ENCODE measurements at places on chromosomes 6 and 20.

DNA sequence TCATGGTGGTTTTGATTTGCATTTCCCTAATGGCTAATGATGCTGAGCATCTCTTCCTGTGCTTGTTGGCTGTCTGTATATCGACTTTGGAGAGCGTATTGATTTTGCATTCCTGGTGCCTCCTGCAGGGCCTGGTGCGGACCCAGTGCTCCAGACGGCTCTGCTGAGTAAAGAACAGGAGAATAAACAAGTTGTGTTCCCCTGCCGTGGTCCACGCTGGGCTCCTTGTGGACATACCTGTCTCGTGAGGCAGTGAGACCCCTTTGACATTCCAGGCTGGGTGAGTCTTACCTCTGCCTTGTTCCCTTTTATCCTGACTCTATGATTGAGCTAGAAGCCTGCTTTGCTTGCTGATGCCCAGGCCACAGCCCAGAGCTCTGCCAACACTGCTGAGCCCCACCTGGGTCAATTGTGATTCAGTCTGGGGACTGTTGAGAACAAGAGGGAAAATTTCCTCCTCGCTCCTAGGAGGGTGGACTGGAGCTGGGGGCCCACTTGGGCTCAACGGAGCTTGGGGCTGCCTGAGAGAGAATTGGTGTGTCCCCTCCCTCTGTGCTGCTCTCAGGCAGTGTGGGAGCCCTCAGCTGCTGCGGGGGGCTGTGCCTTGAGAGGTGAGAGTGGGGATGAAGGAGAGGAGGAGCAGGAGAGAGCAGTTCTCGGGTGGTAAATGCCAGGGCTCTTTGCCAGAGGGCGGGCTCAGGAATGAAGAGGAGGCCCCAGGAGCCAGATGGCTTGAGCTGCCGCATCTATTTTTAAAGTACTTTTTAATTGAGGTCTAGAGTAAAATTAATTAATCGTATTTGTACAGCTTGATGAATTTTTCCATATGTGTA is 43.7 kb upstream of the PMEPA1 start:
- no peak for DNase-seq

DNA sequence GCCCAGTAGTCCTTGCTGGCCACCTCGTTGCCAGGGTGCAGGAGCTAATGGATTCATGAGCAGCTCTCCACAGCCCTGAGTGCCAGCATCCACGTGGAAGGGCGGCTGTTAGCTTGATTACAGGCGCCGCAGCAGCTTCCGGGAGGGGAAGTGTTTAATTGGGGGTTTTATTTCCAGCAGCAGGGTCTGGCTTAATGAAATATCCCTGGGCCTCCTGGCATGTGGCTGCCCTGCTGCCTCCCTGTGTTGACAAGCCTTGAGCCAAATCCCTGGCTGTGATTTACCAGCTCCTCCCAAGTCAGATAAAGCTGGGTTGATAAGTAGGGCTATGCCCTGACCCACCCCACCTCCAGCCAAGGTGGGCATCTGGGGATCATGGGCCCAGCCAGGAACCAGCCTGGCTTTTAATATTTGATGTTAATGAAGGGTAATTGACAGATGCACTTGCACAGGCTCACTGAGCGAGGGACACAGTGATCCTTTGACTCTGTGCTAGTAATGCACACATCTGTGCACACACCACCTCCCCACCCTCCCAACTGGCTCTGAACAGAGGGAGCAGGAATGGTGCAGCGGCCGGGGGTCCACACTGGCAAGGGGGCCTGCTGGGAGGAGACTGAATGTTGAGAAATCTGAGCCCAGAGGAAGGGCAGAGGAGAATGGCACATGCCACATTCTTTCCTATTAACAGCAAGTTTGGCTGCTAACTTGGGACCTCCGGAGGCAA is 13.6 kb downstream of the GLP1R start:
- DNase-seq, result no peak

GRCh38 chr20:20410678-20411077 is 42.8 kb downstream of the INSM1 start:
- DNase-seq, result no peak

DNA sequence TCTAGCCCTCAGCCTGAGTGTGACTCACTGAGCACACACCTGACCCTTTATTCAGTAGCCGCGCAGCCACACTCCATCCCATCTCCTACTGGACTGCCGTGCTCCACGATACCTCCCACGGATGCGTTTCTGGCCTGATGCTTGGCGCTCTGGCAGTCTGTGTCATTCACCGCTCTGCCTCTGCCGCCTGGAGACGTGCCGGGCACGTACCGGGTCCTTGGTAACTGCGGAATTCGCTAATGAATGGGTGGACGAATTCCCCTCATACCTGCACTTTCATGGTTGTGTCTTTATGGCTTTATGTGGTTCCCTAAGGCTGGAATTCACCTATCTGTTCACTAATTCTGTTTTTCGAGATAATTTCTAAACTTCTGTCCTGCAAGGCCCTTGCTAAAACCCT is 405.7 kb downstream of the QKI start:
- DNase-seq, result no peak

- no peak for DNase-seq
Observed at GRCh38 chr6:157135691-157136090, 187.6 kb downstream of the TMEM242 start.

DNA sequence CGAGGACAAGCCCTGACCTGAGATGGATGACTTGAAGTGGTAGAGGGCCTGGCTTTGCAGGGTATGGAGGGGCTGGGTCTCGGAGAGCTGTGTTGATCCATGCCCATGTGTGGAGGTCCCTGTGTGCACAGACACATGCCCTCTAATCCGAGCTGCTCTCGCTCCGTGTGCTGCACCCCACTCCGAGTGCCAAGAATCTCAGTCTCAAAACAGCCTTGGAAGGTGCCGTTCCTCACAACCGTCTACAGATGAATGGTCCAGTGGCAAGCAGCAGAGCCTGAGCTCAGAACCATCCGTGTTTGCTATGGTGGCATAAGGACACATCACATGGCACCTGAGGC is 92.4 kb downstream of the RAMACL start:
- no peak for DNase-seq

GRCh38 chr6:56372406-56372995 is 125.1 kb upstream of the COL21A1 start:
- no peak for DNase-seq

- DNase-seq, result no peak
Observed at GRCh38 chr6:13593103-13593502, 18.7 kb downstream of the SIRT5 start.

GRCh38 chr6:113699239-113699638 is 157.9 kb upstream of the MARCKS start:
- no peak for DNase-seq

DNA sequence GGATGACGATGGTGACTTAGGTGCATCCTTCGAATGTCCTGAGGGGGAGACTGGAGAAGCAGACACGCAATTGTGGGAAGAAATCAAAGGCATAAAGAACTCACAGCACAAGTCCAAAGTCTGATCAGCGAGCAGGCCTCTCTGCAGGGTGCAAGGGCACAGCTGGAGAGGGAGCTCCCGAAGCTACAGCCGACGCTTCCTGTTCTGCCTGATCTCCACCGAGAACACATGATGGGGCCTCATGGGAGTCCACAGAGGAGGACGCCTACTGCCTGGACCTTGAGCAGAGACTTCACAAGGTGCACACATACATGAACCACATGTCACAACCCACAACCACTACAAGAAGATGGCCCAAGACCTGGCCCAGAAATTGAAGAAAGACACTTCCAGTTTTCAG is 51.4 kb downstream of the RIN2 start:
- no peak for DNase-seq

DNA sequence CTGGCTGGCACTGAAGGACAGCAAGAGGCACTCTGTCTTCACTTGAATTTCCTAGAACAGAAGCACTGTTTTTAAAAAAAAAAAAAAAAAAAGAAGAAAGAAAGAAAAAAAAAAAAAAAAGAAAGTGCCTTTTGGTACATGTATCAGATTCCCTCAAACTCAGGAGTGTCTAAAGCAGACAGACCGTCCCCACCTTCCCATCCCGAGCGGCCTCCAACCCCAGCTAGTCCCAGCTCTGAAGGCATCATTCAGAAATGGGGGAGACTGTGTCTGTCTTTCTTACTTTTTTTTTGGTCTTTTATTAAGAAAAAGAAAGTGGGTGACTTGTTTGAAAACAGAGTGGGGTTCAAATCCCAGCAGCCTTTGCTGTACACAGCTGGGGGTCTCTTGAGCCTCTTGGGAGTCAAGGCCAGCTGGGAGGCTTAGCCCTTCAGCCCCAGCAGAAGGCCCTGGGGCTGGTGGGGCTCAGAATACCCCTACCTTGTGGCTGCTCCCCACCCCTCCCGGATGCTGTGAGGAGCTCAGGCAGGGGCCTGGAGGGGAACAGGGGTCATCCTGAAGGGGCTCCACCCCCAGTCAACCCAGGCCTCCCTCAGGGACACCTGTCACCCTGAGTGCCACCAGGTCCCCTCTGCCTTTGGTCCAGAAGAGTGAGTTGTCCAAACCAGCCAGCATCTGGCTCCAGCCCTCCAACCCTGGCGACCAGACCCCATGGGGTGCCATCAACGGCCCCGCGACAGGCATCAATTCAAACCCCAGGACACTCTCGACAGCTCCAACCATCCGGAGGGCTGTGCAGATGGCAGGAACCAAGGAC is 128.3 kb downstream of the TAF4 start:
- no peak for DNase-seq

DNA sequence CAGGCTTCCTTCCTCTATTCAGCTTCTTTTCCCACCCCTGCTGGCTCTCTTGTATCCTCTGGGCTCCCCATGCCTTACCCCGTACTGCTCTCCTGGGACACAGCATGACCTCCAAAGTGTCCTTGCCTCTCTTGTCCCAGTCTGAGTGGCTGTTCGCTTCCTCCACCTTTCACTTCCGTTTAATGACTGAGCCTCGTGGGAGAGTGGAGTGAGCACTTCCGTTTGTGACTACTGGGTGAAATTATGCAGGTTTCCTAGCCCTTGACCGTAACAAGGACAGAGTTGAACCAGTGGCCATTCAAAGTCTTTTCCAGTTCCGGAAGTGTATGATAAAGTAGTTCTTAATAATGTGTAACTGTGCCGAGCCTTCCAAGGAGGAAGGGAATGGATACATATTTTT is 109.2 kb downstream of the ARID1B start:
- DNase-seq, result peak; percentile 10

DNA sequence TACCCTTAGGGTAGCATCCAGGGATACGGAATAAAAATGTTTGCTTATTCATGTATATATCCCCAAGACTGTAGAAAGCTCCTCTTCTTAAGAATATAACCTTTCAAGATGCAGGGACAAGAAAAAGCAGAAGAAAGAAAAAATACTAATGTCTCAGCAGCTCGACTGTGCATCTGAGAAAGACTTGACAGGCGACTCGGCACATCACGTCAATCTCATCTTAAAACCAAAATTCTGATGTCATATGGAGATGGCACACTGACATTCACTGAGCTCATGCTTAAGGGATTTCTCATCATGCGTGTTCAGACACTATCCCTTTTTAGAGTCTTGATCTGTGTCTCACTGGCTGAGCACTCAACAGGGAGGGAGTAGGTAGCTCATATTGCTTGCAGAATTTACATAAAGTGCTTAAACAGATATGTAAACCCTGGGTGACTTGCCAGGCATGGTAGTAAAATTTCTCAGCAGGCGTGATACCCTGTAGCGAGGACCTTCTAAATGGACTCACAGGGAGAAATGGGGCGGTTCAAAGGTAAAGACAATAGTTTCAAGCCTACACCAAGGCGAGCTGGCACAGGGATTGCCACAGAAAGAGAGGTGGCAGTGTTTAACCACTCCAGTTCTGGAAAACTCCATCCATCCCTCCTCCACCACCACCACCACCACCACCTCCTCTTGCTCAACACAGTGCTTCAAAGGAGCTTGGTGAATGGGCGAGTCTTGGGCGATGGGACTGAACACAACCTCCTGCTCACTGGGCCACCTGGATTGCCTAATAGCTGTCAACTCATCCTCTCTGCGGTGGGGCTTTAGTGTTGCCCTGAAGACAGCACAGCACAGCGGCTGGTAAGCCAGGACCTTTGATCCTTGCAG is 330.5 kb downstream of the TFAP2A start:
- DNase-seq, result no peak

- peak; percentile 83 for DNase-seq
Observed at GRCh38 chr6:133983099-133983939, 30.3 kb downstream of the TBPL1 start.

DNA sequence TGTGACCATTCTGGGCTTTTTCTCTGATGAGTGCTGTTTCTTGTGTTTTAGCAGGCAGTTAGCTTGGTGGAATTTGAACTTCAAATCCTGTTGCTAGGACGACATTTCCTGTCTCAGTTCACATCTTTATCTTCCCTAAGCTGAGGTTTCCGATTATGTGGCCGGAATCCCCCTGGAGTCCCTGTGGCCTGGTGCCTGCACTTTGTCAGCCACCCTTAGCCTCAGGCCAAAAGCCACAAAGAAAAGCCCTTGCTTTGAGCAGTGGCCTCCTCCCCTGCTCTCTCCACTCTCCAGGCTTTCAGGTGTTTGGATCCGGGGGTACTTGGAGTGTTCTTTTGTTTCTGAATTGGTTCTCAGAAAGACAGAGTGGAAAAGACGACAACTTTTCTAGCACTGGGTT is 59.9 kb upstream of the PMEPA1 start:
- no peak for DNase-seq

DNA sequence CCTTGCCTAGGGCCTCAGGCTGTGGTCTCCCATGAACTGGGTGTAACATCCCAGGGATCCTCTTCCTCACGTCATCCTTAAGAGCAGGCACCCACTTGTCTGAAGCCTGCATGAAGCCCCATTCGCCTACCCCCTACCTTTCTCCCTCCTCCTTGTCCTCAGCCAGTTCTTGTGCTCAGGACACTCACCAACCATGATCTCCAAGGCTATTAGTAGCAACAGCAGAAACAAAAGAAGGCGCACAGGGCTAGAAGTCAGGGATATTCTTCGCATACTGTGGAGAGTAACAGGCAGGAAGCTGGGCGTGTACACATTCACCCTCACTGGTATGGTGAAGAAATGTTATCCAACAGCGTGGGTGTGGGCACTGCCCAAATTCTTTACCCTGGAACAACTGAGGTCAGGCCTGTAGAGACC is 7.3 kb downstream of the RAET1E start:
- DNase-seq, result peak; percentile 29

DNA sequence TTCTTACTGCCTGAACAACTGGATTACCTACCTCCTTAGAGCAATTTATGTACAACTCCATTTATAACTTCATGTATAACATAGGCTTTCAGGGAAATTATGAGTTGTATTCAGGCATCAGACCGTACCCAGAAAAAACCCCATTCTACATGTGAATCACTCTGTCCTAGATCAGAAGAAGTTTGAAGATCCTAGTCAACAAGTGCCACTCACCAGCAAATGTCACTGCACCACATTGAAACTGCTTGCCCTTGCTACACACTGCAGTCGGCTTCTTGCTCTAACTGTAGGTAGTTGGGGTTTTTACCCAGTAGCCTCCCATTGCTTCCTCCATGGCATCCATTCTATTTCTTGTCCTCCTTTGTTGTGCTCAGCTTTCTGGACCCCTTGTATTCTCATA is 132.4 kb downstream of the DNAH8 start:
- no peak for DNase-seq

GRCh38 chr6:47478233-47479139 is 897 bp downstream of the CD2AP start:
- peak; percentile 19 for DNase-seq

GRCh38 chr6:104227508-104227907 is 632.2 kb downstream of the HACE1 start:
- no peak for DNase-seq

- DNase-seq, result peak; percentile 57
Observed at GRCh38 chr6:125310994-125311649, 9.4 kb upstream of the HDDC2 start.

All from urothelium cell line (cell line).